ENCODE measurements at places on chromosomes 6 and 20.

DNA sequence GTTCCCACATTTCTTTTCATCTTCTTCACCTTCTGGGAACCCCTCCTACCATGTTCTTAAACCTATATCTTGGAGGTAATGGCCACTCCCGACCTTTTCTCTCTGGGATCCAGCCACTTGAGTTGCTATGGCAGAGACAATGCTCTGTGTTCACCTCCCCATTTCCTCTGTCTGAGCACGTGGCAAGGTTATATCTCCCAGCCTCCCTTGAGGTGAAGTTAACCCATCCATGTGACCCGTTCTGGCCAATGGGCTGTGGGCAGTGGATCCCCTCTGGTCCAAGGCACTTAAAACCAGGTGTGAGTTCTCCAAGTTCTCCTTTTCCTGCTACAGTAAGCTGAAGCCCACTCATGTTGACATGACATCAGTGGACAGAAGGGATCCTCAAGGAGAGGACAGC is 261.4 kb downstream of the LRFN2 start:
- DNase-seq, result no peak

- peak; percentile 12 for DNase-seq
These were observed 435 bp upstream of the ZNF322 start for GRCh38 chr6:26660000-26660361.

DNA sequence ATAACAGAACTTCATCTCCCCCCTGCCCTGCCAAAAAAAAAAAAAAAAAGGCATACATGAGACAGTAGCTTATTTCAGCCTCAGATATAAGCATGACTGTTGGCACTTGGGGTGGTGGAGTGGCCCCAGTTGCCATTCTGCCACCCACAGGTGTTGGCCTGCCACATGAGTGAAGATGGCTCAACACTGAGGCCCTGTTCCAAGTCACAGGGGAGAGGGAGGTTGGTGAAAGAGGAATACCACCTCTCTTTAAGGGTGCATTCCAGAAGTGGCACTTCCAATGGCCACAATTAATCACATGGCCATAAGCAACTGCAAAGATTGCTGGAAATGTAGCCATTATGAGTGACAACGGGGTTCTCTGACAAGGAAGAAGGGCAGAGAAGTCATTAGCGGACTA is 61.9 kb upstream of the JARID2 start:
- no peak for DNase-seq

DNA sequence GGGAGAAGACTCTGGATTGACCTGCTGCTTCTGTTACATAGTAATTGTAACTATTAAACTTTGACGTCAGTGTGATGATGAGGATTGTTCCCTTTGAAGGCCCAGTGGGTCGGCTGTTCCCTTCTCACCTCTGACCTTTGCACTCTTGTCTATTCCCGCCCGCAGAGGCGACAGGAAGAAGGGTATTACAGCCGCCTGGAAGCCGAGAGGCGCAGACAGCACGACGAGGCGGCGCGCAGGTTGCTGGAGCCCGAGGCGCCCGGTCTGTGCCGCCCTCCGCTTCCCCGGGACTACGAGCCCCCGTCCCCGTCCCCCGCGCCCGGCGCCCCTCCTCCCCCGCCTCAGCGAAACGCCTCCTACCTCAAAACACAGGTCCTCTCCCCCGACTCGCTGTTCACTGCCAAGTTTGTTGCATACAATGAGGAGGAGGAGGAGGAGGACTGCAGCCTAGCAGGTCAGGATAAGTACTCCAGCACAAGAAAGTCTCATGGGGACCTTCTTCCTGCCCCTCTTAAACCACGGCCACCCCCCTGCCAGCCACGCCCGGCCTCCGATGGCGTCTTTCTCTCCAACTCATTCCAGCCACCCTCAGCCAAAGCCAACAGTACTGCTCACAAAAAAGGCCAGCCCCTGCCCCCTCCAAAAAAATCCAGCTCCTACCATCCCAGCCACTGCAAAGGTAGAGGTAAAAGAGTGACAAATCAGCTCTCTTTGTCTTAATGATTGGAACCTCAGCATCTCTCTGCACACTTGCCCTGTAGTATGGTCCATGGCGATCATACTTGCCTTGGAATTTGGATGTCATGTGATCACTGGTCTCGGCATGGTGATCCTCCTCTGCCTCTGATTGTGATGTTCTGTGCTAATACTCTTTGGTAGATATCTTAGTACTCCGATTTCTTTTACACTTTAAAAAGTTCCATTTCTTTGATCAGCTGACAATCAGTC is 31.6 kb upstream of the KIF25 start:
- DNase-seq, result no peak

- DNase-seq, result no peak
These were observed 63.2 kb downstream of the FGD2 start for GRCh38 chr6:37068356-37069270.

DNA sequence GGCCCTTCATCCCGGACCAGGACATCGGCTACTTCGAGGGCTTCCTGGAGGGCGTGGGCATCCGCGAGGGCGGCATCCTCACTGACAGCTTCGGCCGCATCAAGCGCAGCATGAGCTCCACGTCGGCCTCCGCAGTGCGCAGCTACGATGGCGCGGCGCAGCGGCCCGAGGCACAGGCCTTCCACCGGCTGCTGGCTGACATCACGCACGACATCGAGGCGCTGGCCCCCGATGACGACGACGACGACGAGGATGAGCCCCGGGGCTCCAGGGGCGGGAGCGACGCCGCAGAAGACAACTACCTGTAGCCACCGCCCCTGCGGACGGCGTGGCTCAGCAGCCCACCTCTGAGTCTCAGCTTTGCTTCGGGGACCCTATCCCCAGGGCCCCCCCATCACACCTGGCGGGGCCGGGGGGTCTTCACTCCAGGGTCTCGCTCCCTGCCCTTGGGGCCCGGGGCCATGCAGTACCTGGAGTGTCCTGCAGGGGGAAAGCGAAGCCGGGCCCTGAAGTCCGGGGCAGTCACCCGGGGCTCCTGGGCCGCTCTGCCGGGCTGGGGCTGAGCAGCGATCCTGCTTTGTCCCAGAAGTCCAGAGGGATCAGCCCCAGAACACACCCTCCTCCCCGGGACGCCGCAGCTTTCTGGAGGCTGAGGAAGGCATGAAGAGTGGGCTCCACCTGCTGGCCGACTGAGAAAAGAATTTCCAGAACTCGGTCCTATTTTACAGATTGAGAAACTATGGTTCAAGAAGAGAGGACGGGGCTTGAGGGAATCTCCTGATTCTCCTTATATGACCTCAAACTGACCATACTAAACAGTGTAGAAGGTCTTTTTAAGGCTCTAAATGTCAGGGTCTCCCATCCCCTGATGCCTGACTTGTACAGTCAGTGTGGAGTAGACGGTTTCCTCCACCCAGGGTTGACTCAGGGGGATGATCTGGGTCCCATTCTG is 20.8 kb upstream of the HCK start:
- peak; percentile 35 for DNase-seq

GRCh38 chr20:2866236-2866635 is 7.0 kb upstream of the PTPRA start:
- no peak for DNase-seq

- no peak for DNase-seq
These were observed 147.6 kb downstream of the KIF6 start for GRCh38 chr6:39577446-39578165.

DNA sequence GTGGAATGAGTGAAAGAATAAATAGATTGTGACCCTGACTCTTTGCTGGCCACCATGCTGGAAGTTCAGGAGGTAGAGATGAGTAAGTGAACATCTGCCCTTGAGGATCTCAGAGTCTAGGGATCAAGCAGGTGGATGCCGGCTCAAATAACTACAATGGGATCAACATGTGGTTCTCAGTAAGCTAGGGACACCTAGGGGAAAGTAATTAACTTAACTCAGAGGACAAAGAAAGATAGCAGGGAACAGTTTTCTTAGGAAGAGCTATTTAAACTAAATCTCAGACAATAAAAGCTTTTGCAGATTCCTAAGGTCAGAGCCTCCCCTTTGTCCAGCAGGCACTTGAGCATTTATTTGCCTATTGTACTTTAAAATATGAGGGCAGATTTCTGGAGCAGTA is 29.1 kb downstream of the SLC13A3 start:
- no peak for DNase-seq

GRCh38 chr6:112717856-112718255 is 370.7 kb downstream of the RFPL4B start:
- no peak for DNase-seq

DNA sequence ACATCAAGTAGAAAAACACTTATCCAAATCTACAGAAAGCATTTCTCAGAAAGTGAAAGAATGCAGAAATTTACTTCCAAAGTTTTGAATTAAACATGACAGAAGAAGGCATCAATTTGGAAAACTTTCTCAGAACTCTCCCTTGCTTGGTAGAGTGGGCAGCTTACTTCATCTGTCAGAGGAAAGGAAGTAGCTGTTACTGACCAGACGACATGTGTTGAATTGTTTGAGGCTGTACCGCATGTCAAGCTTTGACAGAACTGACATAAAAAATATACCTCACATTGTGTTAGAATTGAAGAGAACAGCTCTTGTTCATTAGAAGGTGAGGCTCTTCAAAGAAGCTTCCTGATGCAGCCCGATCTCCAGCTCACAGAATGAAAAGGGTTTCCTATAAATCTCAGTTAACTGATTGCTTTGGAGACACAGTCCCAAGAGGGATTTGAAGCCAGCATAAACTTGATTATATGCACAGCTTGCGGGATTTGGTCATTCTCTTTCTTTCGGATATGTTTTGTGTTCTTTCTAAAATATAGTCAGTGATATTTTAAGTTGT is 190.7 kb downstream of the PLCB1 start:
- no peak for DNase-seq

DNA sequence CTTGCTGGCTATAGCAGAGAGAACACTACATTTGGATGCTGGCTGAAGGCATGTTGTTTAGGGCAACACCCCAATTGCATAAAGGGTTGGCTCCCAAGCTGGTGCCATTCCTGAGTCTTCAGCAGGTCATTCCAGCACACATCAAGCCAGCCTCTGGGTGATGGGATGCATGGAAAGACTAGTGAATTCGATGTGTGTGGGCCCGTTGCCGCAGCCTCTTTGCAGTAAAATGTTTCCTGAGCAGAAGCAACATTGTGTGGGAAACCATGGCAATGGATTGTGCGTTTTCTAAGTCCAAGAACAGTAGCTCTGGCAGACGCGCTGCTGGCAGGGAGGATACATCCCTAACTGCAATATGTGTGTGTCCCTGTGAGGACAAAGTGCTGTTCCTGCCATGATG is 142.4 kb upstream of the SLC24A3 start:
- no peak for DNase-seq

GRCh38 chr6:116390581-116390980 is 19.8 kb downstream of the DSE start:
- DNase-seq, result no peak

- DNase-seq, result peak; percentile 30
These were observed 96.1 kb downstream of the SMLR1 start for GRCh38 chr6:130923350-130923749.

GRCh38 chr20:24798930-24799705 is 150.0 kb upstream of the CST7 start:
- DNase-seq, result no peak

DNA sequence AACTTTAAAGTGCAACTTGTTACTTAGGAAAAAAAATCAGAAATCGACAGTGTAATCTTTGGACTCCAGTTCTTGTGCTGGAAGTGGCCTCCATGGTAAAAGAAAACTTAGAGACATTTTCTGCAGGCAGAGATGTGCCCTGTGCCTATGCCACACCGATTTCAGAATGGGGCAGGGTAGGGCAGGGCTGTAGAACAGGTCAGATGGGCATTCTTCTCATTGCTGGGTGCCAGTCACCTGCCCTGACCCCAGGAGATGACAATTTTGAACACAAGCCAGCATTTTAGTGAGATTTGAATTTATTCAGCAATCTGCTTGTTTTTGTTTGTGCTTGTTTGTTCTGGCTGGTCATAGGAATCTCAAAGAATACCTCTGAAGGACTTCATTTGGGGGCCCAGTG is 63.3 kb downstream of the SASH1 start:
- DNase-seq, result no peak

- peak; percentile 99 for DNase-seq
These were observed 42.1 kb downstream of the KLHL31 start for GRCh38 chr6:53623497-53623896.

GRCh38 chr6:152605342-152605741 is 31.8 kb downstream of the SYNE1 start:
- DNase-seq, result no peak

- DNase-seq, result no peak
These were observed 25.2 kb upstream of the PDE7B start for GRCh38 chr6:135826236-135826804.

GRCh38 chr20:44426879-44427790 is 48.5 kb upstream of the TTPAL start:
- no peak for DNase-seq

DNA sequence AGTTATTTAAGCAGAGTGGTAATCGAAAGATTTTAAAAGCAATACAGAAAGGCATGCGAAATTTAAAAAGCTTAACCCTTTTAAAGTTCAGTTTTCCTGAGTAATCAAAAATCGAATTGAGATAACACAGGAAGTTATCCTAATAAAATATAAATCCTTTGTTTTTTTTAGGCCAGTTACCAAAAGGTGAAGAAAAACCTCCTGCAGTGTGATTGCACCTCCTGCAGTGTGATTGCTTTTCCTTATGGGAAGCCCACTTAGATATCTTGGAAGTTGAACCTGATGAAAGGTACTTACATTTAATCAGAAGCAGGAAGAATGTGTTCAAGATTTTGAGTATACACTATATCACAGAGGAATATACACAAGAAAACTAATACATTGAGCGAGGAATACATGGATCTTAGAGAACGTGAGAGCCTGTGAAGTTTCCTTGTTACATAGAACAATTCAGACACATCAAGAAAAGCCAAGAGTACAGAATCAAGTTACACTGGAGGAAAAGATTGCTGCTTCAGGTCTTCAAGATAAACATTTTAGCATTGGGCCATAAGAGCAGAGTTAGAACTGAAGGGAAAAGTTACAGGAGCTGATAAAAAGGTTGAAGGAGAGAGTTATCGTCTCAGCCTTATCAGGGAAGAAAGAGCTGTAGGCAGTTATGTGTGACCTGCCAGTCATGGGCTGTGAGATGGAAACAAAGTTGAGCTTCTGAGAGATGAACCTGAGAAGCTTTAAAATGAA is 7.7 kb upstream of the TMEM181 start:
- no peak for DNase-seq

DNA sequence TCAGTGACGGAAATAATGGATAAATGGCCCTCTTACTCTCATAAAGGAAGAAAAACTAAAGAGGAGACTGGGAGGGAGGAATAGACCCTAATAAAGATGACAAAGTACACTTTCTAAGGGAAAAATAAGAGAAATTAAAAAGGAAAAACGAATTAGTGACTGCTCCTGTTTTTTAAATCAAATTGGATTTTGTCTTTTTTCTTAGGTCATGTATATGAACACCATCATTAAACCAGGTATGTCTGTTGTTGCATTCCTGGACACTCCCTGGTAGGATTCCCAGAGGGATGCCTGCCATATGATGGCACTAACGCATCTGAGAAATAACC is 59.4 kb upstream of the BTN3A2 start:
- DNase-seq, result no peak

GRCh38 chr20:45465491-45466266 is 3.9 kb upstream of the WFDC2 start:
- DNase-seq, result peak; percentile 92

All from MV-4-11 (cell line).